ENCODE measurements at places on chromosomes 2 and 18.

DNA sequence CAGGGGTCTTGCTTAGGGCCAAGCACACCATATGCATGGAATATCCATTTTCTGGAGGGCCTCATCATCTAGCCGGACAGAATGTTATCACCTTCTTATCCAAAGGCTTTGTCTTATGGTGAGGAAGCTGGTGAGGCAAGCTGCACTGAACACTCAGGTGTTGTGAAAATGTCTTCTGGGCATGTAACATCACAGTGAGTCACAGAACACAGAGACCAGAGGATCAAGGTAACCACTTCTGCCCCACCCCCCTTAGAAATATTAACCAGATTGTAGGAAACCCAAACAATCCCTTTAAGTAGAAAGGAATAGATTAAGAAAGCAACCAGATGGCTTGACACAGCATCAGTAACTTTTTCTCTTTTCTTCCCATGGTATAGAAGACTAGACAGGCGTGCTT, 51.1 kb downstream of the MYO5B start:
- no peak for DNase-seq

GRCh38 chr2:182867426-182868053, 1.1 kb upstream of the FRZB start:
- no peak for DNase-seq

DNA sequence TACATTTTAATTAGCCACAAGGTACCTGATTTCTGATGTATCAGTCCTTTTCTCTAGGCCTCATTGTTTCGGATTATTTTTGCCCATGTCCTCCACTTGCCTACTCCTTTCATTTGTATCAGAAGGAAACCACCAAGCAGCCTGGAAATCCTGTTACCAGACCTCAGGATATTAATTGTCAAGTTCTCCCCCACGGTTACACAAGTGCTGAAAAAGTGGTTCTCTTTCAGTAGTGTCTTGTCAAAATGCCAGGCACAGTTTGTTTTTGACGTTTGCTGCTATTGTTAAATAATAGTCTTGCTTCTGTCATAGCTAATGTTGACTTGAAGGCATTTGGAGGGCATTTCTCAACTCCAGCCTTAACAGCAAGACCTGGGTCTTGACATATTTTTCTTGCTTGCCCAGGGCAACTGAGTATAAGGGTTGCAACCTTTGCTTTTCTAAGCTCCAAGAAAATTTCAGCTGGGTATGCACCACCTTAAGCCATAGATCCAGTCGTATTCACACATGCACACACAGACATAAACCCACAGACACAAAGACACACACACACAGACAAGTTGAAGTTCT, 31.0 kb downstream of the INSIG2 start:
- DNase-seq, result no peak

- no peak for DNase-seq
Measured at GRCh38 chr2:10779776-10780490, 32.7 kb downstream of the PDIA6 start.

DNA sequence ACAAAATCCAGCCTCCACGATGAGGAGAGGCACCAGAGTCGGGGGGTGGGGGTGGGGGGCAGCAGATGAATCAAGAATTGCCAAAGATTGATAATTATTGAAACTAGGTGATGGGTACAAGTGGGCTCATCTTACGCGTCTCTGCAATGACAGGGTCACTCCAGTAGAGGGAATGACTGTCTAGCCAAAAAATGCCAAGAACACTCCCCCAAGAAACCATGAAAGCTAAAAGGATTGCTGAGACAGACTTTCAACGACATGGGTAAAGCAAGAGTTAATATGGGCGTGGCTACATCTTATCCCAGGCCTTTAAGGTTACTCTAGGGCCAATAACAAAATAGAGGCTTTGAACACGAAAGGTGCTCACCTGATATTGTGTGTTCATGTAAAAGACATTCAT, 86.5 kb downstream of the STK39 start:
- no peak for DNase-seq

- no peak for DNase-seq
Measured at GRCh38 chr2:69033461-69034095, 20.6 kb downstream of the ANTXR1 start.

DNA sequence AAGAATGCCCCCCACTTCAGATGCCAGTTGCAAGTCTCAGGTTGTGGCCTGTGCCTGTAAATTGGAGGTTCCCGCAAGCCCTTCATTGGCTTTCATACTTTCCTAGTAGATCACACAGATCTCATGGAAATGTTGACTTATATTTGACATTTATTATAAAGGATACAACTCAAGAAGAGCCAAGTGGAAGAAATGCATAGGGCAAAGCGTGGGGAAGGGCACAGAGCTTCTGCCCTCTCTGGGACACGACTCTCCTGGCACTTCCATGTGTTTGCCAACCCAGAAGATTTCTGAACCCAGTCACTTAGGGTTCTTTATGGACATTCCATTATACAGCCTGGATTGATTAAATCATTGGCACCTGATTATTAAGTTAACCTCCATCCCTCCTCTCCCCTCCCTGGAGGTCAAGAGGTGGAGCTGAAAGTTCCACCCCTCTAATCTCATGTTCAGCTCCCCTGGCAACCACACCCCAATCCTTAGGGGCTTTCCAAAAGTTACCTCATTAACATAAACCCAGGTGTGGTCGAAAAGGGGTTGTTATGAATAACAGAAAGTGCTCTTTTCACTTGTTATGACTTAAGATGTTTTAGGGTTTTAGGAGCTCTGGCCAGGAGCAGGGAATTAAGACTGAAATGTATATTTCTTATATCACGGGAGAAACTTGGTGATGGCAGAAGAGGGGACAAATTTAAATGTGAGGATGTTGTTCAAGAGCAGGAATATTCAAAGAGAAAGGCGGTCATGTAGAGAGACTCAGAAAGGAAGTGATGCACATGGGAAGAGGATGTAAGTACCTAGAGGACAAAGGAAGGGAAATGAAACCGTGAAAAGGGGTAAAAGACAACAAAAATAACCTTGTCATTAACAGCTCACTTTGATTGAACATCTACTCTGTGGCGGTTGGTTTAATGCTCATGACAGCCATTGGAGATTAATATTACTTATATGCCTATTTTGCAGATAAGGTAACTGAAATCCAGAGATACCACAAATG, 31.8 kb downstream of the SP100 start:
- DNase-seq, result no peak

DNA sequence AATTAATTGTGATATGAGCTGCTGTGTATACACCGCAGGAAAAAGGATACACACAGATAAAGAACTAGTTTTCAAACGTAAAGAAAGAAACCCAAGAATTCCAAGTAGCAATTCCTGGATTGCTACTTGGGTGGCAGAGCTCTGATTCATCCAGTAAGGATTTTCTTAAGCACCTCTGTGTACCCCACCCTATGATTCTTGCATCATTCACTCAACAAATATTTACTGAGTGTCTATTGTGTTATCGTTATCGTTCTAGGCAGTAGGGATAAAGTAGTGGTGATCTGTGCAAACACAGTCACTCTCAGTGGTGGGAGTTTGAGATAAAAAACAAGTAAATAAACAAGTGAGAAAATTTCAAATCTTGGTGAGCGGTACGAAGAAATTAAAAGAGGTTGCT, 4.9 kb upstream of the TMEM200C start:
- DNase-seq, result no peak

GRCh38 chr2:85441864-85442263, 23.4 kb downstream of the SH2D6 start:
- DNase-seq, result no peak

GRCh38 chr2:53969968-53970723, 647 bp downstream of the PSME4 start:
- DNase-seq, result no peak

DNA sequence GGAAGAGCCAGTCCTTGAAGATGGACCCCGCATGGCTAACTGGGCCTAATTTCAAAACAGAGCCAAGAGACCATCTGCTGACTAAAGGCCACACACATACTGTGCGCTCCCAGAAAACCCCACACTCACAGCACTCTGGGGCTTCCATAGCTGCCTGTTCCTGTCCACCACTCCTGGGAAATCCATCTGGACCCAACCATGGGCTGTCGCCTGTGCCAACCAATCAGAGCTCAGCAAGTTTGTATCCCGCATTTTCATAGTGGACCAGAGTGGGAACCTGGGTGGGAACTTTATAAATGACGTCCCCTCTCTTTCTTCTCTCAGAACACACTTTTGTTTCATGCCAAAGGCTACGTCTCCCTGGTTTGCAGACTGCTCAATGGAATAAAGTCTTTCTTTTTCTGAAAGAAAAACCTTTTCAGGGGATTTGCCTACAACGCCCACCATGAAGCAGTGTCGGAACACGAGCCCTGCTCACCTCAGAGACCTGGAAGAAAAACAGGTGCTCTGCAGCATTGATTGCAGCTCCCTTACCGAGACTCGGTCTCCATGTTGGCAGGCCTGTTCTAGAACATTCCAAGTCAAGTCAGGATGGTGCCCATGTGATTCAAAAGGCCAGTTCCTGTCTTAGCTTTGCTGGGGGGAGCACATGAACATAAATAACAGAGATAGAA, 137.2 kb upstream of the GPC1 start:
- DNase-seq, result no peak

DNA sequence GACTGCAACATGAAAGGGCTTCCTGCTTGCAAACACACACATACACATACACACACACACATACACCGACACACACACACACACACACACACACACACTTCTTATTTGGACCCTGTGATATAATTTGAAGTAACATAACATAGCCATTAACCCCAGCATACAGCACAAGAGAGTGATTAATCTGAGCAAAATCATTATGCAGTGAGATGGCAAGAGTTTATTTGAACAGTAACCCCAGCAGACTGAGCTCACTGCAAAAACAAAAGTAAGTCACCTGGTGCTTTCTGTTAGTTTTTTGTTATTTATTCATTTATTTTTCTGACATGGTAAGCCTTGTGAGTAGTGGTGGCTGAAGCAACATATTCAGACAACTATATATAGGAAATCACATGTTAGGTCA, 93.7 kb downstream of the NOL4 start:
- DNase-seq, result no peak

Data from stimulated activated CD8-positive, alpha-beta memory T cell treated with anti-CD3 and anti-CD28 coated beads, Interleukin-7, amount 100 ng/mL, for 1 hour (primary cell).